ENCODE measurements at places on chromosomes 3 and 15. TPM values are rescaled to one million over a fixed set of nuclear protein-coding genes. Genes with fewer than 3 reads are reported as not detected.

Gene MLF1
- 16.9 TPM for total RNA-seq

Gene GOLGA6L9
- total RNA-seq, result 2.9 TPM

Gene PLCH1
- total RNA-seq, result 9.6 TPM

Gene ZIC1
- total RNA-seq, result not detected

Gene ONECUT1
- total RNA-seq, result not detected

Gene PAK2
- total RNA-seq, result 67.1 TPM

- no peak for DNase-seq
These were observed 151.7 kb downstream of the CPNE4 start for GRCh38 chr3:131883086-131883485.

- DNase-seq, result no peak
These were observed 207.9 kb upstream of the RGMA start for GRCh38 chr15:93296759-93297500.

DNA sequence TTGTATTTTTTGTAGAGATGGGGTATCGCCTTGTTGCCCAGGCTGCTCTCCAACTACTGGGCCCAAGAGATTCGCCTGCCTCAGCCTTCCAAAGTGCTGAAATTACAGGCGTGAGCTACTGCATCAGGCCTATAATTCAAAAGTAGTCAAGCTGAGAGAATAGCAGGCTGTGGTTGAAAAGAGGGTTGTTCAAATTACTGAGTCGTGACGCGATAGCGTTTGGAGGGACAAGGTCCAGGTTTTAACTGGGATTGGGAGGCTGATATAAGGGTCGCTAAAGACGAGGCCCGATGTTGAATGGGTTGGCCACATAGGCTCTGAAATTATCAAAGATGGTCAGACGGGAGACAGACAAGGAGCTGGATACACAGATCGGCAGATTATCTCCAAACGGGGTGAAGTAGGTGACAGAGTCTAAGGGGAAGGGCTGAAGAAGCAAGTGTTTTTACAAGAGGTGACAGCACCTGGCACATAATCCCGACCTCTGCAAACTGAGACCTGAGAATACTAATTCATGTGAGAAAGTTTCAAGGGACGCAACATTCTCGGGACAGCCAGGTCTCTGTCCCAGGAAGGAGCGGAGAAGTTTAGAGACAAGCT is 759 bp upstream of the ARID3B start:
- DNase-seq, result peak; percentile 39

DNA sequence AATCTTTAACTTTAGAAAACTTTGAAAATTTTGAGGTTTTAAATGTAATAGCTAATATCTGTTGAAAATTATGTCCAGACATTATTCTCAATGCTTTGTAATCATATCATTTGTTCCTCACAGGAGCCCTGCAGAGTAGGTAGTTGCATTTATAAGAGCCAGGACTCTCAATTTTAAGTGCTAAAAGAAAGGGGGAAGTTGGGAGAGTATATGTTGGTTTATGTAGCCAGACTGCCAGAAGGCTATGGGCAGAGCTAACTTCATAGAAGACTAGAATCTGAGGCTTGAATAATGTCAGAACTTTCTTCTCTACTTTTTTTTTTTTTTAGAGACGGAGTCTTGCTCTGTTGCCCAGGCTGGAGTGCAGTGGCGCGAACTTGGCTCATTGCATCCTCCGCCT is 9.1 kb downstream of the VPS8 start:
- DNase-seq, result no peak

DNA sequence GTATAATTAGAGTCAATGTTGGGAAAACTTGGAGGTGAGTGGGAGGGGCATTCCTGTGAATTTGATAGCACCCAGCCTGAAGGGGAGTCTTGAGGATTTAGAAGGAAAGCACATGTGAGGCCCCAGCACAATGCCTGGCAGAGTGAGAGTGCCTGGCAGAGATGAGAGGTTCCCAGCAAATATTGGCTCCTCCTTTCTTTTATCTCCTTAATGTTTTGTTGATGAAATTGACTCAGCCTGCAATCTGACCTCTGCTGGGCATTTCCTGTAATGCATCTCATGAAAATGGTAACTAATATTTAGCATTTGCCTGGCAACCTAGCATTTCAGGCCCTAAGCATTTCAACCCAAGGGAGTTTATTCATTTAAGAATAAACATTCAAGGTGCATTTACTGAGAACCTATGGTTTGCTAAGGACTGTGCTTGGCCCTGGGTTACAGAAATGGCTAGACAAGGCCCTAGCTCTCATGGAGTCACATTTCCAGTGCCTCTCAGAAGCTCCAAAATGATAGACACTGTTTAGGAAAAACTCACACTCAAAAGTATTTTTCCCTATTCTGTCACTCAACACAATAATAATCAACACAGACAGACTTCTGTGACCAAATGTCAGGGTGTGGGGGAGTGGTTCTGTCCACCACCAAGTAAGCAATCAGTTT is 19.0 kb downstream of the PDHB start:
- peak; percentile 34 for DNase-seq

DNA sequence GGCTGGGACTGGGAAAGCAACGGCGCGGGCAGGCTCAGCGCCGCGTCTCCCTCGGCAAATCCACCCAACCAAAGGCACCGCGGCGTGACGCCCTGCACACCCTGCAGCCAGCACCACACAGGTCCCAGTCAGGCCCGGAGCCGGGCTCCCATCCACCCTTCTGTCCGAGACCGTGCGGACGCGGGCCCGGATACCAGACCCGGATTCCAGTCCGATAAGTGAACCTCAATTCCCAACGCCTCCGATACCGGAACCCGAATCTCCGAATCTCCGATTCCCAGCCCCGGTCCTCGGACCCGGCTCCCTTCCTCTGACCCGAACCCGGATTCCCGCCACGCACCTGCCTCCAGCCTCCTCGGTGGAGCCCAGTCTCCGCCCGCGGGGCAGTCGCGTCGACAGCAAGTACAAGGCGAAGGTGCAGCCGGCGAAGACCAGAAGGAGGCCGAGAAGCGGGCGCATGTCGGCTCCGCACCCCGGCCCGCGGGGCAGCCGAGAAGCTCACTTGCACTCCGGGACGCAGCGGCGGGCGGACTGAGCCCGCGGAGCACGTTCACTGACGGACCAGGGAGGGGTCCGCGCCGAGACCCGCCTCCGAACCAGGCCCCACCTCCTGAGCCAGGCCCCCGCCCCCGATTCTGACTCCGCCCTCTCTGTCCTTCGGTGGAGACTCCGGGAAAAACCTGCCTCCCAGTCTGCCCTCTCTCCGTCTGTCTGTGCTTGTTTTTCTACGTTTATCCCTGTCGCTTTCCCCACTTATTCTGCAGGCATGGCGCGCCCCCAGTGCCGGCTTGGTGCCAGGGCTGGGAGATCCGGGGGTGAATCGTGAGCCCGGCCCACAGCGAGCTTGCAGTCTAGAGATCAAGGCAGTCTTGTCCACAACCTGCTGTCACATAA is at the start of gene TMEM41A:
Gene TMEM41A, minus strand, starts transcription at position 533 of the 894 bp plus-strand sequence. Its CDS starts 74 bp downstream, at position 459.
- DNase-seq, result peak; percentile 96

DNA sequence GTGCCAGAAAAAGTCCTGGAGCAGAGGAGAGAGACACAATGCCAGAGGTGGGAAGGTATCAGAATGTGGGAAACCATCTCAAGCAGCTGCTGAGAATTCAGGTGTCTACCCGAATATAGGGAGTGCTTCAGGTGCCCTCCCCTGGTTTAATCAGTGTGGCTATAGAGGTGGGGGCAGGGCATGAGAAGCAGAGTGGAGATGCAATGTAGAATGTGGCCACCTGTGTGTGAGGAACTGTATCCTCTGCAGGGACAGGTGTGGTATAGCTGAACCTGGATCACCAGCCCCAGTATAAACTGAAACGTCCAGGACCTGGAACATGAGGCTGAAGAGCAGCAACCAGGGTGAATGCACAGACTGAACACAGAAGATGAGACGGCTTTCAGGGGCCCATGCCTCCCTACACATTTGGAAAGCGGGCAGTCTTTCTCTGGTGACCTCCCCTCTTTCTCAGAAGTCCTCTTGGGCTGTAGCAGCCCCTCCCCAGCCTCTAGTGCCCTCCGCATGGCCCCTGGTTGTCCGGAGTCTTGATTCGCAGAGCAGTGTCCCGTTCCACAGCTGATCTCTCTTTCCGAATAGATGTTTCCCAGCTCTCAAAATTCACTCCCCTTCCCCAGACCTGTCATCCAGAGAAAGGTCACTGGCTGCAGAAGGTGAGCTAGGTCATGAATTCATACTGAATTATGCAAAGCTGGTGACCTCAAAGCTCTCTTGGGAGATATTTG is 103.1 kb downstream of the ABHD5 start:
- DNase-seq, result no peak

DNA sequence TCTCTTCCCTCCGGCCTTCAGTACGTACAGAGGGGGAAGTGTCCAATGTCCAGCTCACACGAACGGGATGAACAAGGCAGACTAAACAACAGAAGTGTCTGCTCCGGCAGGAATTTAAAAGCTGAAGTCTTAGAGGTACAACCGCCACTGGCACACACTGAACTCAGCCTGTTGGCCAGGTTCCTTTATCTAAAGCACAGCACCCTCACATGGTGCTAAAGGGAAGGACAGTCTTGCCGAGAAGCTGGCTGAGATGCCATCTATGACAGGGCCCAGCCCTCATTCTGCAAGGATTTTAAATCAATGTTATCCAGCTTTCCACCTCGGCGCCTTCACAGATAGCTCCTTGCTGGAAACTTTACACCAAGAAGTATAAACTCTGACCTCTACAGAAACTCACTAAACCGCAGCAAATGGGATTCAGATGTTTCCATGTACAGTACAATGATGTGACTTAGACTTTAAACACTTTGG is 2.8 kb downstream of the ADAMTS17 start:
- peak; percentile 84 for DNase-seq

GRCh38 chr15:70491201-70491621 is 272.1 kb downstream of the UACA start:
- DNase-seq, result no peak

GRCh38 chr3:195128255-195129071 is 142.5 kb downstream of the XXYLT1 start:
- no peak for DNase-seq

GRCh38 chr3:9552252-9552999 is 1.2 kb downstream of the LHFPL4 start:
- DNase-seq, result peak; percentile 78

GRCh38 chr3:157247391-157247790 is 87.4 kb upstream of the CCNL1 start:
- DNase-seq, result no peak

DNA sequence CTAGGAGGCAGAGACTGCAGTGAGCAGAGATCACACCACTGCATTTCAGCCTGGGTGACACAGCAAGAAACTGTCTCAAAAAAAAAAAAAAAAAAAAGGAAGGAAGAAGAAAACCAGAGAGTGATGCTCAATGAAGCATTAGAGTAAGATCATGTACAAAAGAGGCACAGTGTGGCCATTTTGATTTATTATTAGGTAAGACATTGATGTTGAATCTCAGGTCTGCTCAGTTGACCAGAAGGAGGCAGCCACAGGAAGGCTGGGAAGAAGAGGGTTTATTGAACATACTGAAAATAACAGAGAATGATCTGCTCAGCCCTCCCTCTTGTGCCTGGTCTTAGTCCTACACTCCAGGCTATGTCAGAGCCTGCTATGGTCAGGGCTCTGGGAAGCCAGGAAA is 15.6 kb downstream of the LRRK1 start:
- DNase-seq, result no peak

DNA sequence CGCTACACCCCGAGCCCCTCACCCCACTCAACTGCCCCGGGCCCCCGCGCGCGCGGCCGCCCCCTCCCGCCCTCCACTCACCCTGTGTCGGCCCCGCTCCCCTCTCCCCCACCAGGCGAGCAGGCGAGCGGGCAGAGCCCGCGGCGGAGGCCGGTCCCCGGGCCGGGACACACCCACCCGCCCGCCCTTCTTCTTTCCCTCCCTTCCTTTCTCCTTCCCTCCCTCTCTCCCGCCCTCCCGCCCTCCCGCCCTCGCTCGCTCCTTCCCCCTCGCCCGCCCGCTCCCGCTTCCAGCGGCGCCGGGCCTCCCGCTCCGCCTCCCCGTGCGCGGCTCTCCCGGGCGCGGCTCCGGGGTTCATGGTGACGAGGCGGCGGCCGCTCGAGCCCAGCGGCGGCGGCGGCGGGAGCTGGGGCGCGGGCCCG is at the start of gene CTDSPL:
Gene CTDSPL, plus strand, starts transcription at position 261 of the 422 bp plus-strand sequence. CDS start 320 bp downstream, outside the sequence.
- DNase-seq, result peak; percentile 89

GRCh38 chr3:27378331-27378730 is 9.1 kb upstream of the NEK10 start:
- DNase-seq, result no peak

GRCh38 chr3:57152151-57153143 is 12.7 kb downstream of the IL17RD start:
- peak; percentile 85 for DNase-seq

- DNase-seq, result peak; percentile 16
These were observed 3.6 kb upstream of the DAZL start for GRCh38 chr3:16608816-16609215.
